CD4-positive, alpha-beta T cell treated with Interleukin-10 for 1 hour (primary cell): ENCODE measurements at places on chromosomes 3 and 15.
A peak's percentile ranks its signal among the peaks of the same experiment; 100 is the strongest.

DNA sequence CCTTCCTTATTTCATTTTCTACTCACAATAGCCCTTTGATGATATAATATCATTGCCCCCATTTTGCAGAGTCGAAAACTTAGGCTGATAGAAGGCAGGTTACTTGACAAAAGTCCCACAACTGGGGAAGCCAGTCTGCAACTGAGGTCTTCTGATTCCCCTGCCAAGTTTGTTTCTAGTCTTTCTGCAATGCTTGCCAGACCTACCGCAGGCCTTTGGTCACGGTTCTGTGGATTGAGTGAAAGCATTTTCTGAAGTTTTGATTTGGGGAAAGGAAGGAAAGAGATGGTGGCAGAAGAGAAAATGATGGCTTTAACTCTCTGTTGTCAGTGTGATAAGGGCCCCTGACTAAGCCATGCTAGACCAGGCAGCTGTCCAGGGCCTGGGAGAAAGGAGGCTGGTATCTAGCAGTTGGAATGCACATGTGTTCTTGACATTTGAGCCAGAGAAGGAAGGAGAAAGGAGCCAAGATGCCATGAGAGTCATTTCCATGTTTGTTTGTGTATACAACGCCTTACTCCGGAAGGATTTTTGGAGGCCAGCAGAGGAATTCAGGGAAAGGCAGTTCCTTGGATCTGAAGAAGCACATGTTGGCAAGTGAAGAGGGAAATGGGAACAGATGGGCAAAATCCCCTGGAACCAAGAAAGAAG lies 29.9 kb downstream of the FAH start:
- no peak for DNase-seq

DNA sequence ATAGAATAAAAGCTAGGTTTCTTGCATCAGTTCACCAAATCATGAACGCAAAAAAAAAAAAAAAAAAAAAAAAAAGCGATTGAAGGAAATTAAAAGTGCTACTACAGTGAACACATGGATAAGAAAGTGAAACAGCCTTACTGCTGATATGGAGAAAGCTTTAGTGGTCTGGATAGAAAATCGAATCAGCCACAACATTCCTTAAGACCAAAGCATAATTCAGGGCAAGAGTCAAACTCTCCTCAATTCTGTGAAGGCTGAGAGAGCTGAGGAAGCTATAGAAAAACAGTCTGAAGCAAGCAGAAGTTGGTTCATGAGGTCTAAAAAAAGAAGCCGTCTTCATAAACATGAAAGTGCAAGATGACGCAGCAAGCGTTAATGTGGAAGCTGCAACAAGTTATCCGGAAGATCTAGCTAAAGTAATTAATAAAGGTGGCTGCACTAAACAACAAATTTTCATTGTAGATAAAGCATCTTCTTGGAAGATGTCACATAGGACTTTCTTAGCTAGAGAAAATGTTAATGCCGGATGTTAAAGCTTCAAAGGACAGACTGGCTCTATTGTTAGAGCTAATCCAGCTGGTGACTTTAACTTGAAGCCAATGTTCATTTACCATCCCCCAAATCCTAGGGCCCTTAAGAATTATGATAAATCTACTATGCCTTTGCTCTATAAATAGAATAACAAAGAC lies 19.2 kb downstream of the P3H2 start:
- DNase-seq = no peak

DNA sequence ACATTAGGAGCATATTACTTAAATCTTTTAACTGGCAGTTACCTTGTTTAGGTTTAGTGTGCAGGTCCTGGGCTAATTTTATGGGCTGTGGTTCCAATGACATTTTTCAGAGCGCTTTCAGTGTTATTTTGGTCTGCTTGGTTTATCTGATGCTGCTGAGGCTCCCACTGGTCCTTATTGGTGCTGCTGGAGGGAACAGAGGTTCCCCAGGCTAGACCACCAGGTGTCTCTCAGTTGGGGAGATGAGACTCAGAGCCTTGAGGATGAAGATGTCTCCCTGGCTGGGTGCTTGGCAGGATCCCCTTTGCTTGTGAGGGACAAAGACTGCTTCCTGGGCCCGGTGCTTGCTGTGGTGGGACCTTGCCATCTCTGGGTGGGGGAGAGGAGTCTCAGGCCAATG lies 28.3 kb upstream of the TASOR start:
- no peak for DNase-seq

DNA sequence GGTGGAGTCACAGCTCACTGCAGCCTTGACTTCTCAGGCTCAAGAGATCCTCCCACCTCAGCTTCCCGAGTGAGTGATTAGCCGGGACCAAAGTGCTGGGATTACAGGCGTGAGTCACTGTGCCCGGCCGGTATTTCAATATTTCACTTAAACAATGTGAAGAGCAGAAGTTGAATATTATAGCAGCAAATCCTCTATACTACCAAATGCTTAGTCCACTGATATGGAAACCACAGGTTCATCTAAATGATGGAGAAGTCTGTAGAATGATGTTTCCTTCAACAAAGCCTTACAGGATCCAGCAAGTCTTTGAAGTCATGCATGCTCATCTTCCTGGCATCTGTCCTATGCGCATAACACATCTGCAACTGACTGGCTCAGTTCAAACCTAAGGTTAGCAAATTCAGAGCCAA lies 20.3 kb upstream of the UACA start:
- no peak for DNase-seq

DNA sequence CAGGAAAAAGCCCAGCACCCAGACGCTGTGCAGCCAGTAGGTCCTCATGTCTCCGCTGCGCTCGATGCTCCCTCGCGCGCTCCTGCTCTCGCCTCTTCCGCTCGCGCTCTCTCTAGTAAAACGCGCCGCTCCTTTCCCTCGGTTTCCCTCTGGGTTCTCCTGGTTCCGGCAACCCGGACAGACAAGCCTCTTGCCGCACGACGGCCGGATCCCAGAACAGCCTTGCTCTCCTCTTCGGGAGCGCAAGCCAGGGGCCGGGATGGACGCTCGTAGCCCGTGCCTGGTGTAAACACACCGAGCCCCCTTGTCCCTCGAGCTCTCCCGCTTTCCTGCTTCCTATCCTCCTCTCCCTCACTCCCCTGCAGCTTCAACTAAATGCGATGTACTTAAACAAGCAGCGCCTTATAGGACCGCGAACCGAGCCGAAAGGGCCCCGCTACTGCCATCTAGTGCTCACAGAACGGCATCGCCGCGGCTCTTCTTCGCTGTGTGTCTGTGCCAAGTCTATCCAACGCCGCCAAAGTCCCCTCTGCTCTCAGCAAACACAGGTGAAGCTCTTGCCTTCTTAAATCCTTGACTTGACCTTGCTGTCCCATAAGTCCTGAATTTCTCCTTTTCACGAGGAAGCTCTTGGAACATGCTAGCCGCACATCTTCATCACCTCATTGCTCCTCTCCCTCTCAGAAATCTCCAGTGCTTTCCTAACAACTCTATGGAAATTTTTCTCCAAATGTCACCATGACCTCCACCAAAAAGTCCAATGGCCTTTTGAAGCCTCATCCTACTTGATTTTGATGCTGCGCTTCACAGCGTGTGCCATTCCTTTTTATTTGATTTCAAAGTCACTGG lies 1037.2 kb downstream of the IGSF11 start:
- peak; percentile 19 for DNase-seq

- peak; percentile 2 for DNase-seq
Measured at GRCh38 chr3:31981206-31982181, at the start of the genes OSBPL10 and ZNF860. Gene OSBPL10 (minus strand): TSS chr3:31981262. CDS start chr3:31981179, 83 bp downstream. Gene ZNF860 (plus strand): TSS chr3:31981750. CDS start chr3:31989080, 7,330 bp downstream.

DNA sequence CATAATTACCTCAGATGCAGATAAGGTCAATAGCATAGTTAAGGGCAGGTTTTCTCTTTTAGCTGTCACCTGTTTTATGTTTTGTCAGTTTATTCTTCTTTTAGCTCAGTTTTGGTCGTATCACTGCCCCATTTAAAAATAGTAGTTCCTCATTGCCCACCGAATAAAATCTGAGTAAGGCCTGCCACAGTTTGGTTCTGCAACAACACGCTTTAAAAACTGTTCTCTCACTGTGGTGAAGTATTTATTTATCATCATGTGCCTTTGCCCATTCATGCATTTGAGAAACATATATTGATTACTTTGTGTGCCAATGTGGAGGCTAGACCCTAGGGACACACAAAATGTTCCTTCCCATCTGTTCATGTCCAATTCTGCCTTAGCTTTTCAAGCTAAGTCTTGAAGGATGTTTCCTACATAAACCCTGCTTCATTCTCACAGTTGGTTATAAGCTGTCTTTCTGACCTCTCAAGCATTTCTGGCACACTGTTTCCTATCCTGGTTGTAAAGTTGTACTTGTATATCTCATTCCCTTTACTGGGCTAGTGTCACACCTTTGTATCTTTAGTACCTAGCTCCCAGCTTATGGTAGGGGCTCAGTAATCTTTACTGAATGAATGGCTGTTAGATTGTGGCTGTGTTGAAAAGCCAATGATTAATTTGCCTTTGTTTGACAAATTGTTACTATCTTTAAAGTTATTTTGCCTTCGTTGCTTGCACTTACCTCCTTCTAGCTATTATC lies 23.9 kb downstream of the AKAP13 start:
- DNase-seq = no peak

DNA sequence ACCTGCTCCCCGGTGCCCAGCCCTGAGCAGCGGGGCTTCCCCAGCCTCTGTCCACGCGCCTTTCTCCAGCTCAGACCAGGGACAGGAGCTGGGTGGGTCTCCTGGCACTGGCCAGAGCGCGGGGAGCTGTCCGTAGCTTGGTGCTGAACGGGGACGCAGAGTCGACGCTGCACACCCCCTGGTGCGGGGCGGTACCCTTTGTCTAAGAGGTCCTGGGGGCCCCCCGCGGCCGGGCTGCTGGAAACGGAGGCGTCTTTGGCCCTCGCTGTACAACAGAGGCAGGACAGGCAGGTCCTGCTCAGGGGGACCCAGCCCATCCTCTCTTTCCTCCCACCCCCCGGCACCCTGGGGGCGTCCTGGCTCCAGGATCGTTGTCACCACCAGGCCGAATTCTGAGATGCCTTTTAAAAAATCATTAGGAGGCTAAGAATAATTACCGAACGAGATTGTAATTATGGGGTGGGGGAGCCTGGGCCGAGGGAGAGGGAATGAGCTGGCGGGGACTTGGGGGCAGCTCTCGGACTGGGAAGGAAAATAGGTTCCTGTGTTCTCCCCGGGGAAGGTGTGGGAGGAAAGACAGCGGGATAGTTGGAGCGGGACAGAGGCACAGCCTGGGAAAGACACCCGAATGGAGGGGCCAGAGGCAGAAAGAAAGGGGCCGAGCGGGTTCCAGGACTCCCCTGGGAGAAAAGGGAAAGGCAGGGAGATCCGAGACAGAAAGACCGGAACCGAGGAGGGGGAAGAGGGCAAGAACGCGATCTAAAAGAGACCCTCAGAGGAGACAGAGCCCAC lies 4.1 kb upstream of the SKOR1 start:
- peak; percentile 31 for DNase-seq

GRCh38 chr15:64536244-64536836 lies 76.0 kb downstream of the ZNF609 start:
- no peak for DNase-seq

DNA sequence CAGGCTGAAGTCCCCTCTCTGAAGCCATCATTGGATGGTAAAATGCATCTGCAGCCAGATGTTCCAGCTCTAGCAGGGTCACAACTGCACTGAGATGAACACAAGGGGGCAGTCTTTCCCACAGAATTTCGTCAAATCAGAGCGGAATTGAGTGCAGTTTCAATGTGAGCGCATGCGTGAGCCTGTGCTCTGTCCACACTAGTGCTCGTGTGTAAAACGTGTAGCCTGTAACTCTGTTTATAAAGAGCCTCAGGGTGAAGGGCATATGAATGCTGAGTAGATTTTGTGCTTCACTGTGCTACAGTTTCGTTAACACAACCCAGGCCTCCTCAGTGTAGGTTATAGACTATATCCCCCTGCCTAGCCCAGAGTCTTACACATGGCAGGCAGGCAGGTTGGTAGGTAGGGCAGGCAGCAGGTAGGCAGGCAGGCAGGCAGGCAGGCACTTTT lies 92.7 kb upstream of the GOLGA6L4 start:
- DNase-seq = peak; percentile 83

- DNase-seq = no peak
Measured at GRCh38 chr3:167489571-167489970, 15.7 kb upstream of the SERPINI2 start.

GRCh38 chr15:89982315-89983055 lies 18.6 kb upstream of the ZNF710 start:
- DNase-seq = no peak

DNA sequence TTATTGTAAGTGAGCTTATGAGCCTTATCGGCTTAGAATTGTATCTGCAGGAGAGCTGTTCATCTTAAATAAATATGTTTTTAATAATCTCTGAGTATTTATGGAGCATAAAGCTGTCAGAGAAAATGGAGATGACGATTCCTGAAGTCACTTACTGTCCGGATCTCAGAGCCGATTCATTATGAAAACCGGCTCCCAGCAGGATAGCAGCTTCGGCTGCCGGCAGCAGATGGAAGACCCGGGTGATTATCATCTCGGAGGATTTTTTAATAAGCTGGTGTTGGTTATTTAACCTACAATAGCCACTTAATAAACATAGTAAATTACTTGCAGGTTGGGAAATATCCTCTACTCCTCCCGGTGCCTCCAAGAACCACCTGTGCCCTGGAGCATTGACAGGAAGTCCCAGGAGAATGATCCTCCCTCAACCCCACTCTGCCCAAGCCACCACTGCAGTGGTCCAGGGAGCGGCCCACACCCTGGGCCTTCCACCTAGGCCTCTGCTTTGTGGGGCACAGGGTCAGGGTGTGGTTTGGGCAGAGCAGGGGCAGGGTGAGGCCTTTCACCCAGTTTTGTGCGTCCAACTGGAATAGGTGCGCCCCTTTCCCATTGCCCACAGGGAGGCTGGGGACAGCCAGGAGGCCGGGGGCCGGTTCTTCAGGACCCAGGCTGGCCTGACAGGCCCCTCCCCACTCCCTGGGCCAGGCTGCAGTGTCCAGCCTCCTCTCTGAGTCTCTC lies 42.2 kb upstream of the PRR23E start:
- no peak for DNase-seq

DNA sequence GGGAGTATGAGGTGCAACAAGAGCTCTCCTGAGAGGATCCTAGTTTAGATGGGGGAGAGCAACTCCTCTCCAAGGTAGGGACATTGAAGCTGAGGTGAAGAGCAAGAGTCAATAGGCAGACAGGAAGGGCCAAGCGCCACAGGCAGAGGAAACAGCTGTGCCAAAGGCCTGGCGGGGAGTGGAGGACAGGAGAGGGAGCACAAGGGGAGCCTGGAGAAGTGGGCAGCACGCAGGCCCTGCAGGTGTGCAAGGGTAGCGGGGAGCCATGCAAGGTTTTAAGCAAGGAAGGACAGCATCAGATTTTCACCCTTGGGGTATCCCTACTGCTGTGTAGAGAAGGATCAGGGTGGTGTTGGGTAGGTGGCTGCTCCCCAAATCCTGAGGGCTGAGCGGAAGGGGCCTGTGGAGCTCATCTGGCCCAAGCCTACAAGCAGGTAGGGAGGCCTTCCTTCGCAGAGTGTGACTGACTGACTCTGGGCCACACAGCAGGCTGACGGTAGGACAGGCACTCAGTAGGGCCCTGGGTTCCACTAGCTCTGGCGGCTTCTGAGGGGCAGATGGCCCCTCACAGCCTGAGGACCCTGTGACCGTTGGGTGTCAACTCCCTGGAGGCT lies 13.3 kb downstream of the CHST13 start:
- DNase-seq = no peak
